SK-N-SH treated with all-trans-retinoic acid at 6 μM for 48 hours (cell line): ENCODE measurements at places on chromosomes 4 and X.

DNA sequence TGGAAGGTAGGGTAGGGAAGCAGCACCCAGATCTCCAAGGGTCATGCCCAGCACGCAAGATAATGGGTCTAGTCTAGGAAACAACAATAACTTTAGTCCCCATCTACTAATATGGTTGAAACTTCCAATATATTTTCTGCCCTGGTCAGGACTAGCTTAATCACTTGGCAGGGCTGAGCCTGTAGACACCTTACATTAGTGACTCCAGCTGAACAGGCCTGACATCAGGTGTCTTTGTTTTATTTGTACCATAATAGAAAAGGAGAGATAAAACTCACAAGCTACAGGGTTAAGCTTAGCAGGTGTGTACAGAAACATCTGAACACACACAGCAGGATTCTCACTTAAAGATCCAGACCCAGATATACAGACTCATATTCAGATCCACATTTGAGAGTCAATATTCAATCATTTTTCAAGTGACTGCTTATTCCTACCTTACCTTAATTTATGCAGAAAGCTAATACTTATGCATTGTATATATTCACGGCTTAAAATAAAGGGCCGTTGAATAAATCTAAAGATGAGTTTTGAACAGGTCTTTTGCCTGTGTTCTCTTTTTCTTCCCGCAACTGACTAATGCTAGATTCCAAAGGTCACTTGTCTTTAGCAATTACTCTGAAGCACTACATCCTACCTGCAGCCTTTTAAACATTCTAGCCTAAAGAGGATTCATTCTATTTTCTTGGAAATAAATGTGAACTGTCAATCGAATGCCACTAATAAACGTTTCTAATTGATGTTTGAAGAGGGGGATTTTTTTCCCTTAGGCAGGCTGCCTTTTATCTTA, 745.3 kb downstream of the RPA4 start:
- peak; percentile 84 for ATAC-seq

DNA sequence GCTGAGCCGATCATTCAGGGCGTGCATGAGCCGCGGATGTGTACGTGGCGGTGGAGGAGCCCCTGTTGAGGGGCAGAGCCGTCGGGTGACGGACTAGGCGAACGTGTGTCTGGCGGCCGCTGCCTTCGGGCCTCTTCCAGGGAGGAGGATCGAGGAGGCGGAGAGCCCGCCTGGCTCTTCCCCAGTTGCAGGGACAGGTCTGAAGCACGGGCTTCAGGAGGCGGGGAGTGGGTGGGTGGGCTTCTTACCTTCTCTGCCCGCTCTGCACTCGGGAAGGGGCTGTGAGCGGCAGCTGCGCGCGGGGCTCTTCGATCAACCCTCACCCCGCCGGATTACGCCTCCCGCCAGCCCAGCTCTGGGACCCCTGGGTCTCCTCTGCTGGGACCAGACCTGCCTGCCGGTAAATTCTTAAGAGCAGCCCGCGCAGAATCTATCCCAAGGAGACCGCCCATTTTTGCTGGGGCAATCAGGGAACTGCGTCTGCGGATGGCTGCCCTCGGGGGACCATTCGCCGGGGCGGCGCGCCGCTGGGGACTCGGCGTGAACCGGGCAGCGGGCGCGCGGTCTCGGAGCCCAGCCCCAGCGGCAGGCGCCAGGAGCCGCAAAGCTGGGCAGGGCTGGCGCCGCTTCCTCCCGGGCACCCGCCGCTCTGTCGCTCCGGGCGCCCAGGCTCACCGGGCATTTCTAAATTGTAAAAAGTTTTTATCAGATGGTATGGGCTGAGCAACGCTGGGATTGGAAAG, 4.9 kb downstream of the PLAC8 start:
- ATAC-seq, result peak; percentile 73

GRCh38 chrX:104347860-104348259, 93.1 kb upstream of the ESX1 start:
- ATAC-seq, result no peak

- ATAC-seq, result no peak
These were observed 12.2 kb downstream of the DSPP start for GRCh38 chr4:87620491-87620890.

GRCh38 chr4:56906489-56907393, 959 bp upstream of the REST start:
- ATAC-seq, result no peak

DNA sequence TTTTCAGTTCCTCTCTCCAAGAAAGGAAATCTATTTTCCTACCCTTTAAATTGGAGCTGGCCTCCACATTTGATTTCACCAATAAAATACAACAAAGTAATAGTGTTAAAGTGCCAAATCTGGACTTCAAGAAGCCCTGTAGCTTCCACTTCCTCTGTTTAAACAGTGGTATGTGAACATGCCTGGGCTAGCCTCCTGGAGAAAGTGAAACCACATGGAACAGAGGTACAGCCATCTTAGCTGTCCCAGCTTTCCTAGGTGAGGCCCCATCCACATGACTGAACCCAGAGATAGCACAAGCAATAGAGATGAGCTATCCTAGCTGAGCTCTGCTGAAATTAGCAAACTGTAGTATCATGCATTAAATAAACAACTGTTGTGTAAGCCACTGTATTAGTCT, 131.8 kb upstream of the VCX start:
- no peak for ATAC-seq

GRCh38 chr4:73258436-73258685, 237 bp downstream of the ANKRD17 start:
- ATAC-seq, result peak; percentile 9

DNA sequence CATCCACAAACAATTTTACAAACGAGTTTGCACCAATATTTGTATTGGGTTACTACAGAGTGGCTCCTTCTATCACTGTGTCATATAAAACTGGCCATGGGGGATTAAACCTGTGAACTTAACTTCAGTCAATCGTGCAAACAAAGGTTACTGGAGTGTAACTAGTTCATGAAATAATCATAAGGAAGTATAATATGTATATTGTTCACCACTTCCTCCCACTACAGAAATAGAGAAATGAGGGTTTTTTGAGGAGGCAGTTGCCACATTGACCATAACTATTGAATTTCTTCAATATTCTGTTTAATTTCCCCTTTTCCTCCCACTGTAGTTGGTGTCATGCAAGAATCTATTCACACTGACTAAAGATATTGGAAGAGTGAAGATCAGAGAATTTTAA, at the start of gene GPR82:
GPR82 (plus strand) TSS at position 356 of the 400 bp plus-strand sequence. CDS start 2,846 bp downstream, outside the sequence.
- ATAC-seq, result no peak

GRCh38 chr4:165537028-165537648, 158.3 kb downstream of the CPE start:
- peak; percentile 84 for ATAC-seq

GRCh38 chr4:117692538-117692937, 341.7 kb upstream of the NDST3 start:
- no peak for ATAC-seq

DNA sequence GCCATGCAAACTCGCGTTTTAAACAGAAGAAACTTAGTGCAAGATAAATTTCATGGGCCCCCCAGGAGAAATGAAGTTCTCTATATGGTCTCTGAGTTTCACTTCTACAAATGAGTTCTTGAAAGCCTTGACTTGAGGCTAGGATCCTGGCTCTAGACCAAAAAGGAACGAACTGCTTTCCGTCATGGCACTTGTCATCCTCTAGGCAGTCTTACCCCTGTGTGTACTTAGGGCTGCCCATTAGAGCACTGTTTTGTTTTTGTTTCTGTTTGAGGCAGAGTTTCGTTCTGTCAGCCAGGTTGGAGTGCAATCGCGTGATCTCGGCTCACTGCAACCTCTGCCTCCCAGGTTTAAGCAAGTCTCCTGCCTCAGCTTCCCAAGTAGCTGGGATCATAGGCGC, 29.0 kb downstream of the RNF4 start:
- no peak for ATAC-seq
